ENCODE measurements at places on chromosomes 3 and 15. TPM values are rescaled to one million over a fixed set of nuclear protein-coding genes. Genes with fewer than 3 reads are reported as not detected.

The RCN2 gene
- total RNA-seq: 38.3 TPM

The HDC gene
- total RNA-seq: 0.60 TPM

The SLC9A9 gene
- 51.0 TPM for total RNA-seq

The TRH gene
- not detected for total RNA-seq

The ABHD17C gene
- 12.0 TPM for total RNA-seq

GRCh38 chr3:14016900-14017475 is 107.7 kb downstream of the CHCHD4 start:
- DNase-seq: no peak

GRCh38 chr3:149623824-149624223 is 34.0 kb downstream of the WWTR1 start:
- no peak for DNase-seq

- no peak for DNase-seq
Measured at GRCh38 chr15:88542342-88542733, 4.1 kb downstream of the DET1 start.

DNA sequence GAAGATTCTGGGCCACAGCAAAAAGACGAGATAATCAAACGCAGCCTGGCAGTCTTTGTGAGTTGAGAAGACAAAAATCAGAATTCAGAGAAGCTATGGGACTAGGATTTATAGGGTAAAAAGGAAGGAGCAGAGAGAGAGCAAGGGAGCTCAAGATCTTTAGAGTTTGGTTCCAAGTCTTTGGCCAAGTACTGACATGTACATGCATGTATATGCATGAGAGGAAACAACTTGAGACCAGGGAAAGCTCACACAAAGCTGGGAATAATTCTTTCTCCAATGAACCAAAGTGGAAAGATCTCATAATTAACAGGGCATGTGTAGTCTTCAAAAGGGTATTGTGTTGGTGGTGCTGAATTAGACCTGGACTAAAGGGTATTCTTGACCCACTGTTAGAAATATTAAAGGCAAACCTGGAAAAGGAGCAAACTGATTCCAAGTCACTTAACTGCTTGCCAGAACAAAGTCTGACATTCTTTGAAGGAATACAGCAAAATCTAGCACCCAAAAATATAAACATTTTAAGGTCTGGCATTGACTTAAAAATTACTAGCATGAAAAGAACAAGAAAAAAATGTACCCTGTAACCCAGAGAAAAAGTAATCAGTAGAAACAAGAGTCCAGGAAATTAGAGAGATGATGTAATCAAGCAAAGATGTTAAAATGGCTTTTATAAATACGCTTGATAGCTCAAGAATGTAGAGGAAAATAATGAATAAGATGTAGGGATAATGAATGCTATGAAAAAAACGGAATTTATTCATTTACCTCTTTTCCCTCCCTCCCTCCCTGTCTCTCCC is 226.0 kb upstream of the CGNL1 start:
- no peak for DNase-seq

DNA sequence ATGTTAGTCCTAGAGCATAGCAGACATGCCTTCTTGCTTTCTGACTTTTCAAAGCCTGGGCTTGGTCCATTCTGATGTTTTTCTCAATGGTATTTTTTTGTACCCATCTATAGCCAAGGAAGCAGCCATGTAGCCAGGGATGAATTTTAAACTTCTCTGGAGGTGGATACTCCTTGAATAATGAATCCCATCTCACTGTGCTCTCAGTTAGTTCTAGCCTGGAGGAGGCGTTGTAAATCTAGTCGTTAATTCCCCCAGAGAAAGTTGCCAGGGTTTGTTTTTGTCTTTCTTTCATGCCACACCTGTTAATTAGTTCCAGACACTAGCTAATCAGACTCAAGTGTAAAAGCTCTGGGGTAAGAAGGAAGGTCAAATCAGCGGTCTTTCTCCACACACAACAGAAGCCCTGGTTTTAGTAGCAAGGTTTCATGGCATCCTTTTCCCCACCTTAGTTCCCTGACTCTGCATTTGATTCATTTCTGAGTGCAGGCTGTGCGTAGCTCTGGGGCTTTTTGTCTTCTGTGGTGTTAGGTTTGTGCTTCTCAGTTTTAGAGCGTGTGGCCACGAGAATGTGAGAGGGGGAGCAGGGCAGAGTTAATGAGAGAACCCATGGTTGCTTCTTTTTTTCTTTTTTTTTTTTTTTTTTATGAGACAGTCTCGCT is 19.7 kb downstream of the PTPRG start:
- no peak for DNase-seq

DNA sequence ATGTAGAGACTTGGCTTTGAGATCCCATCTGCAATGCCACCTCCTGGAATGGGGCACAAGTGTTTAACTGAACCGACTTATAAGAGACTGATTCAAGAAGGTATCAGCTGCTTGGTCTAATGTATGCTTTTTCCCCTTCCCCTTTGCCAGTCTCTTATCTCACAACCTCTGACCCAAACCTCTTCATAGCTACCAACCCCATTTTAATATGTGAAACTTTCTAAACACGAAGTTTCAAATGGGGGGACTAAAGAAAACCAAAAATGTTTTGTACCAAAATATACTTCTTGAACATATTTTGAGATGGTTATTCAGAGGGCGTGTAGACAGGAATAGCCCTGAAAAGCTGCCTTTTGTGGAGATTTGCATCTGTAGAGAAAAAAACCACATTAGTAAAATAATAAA is 73.1 kb downstream of the OXSM start:
- DNase-seq: no peak

- DNase-seq: no peak
Measured at GRCh38 chr15:26325495-26325894, 447.4 kb downstream of the GABRB3 start.

DNA sequence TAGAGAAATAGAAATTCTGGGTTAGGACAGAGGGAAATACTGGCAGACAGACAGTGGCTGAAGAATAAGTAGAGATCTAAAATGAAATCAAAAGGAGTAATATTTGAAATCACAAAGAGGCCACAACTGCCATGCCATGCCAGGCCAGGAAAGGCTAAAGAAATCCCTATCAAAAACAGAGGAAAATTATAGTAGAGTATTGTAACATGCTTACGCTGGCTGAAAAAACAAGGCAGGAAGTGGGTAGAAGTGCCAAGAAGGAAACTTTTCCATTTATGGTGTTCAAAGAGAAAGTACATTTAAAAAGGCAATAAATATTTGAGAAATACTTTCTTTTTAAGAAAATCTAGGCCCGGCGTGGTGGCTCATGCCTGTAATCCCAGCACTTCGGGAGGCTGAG is 415.7 kb downstream of the PLCL2 start:
- DNase-seq: no peak

DNA sequence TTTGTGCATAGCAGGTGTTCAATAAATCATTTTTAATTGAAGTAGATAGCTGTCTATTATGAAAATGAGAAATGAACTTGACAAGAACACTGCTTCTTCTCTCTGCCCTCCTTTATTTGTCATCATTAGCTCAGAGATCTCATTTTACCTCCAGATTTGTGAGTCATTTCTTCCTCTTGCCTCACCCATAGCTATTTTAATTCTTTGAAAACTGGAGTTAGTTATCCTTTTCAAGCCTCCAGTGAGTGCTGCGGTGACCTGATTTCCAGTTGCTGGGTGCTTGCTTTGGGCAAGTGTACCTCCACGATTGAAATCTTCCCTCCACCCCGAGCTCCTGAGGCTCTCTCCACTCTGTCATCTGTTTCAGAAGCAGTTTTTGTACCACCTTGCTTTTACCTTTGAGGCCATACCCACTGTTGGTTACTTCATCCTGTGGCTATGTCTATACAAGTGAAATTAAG is 114.6 kb downstream of the NFKBIZ start:
- DNase-seq: no peak

GRCh38 chr15:88202231-88202630 is 54.3 kb downstream of the NTRK3 start:
- no peak for DNase-seq

- no peak for DNase-seq
Measured at GRCh38 chr15:80174017-80174746, 21.4 kb downstream of the FAH start.
